ENCODE measurements at places on chromosomes 11 and 22.

GRCh38 chr11:12239396-12239795 lies 129.0 kb downstream of the MICAL2 start:
- no peak for DNase-seq

- no peak for DNase-seq
Measured at GRCh38 chr22:29408940-29409339, 20.6 kb upstream of the AP1B1 start.

GRCh38 chr11:34680918-34681586 lies 60.2 kb downstream of the EHF start:
- peak; percentile 59 for DNase-seq

DNA sequence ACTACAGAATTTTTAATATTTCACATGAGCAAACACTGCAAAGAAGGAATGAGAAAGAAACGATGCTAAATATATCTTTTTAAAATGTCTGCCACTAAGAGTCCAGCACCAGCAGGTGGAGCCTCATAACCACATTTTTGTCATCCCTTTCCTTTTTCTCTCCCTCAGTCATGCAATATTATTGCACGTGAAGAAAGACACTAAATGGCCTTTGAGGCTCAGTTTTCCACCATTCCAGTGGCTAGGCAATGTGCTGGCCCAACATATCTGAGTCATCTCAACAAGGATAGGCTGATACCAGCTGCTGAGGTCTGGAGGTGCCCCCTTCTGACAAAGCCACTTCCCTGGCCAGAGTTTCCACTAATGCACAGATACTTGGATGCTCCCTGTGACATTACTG lies 1.8 kb downstream of the ALKBH8 start:
- DNase-seq: peak; percentile 64

DNA sequence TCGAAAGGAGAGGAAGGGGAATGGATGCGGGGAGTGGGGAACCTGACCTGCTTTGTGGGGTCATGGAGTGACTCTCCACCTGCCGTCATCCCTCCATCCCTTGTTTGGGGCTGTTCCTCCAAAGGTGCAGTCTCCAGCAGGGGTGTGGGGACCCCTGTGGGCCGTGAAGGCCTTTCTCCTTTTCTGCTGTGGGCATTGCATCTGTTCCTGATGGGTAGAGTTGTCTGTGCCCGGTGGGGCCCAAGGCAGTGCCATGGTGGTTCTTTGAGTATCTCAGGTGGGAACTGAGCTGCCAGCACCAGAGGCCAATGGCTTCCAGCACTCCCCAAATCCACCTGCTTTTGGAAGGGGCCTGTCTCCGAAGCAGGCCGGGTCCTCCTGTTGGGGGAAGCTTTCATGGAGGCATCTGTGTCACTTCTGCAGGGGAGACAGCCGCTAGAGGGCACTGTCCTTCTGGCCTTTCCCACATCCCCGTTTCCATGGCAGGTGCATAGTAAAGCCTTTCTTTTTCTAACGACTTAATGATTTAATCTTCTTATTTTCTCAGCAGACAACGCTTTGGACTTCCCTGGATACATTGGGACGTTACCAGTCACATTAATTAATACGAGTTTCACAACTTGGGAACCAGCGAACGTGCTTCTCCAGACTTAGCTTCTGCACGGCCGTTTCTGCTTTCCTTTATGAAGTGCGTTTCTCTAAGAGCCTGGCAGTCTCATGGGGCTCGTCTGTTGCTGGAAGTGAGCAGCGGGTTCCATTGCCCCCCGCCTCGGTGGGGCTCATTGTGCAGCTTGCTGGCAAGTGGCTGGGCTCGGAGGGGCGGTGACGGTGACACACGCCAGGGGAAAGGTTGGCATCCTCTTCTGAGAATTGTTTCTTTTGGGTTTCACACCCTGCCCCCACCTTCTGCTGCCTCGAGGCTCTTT lies 57.1 kb downstream of the PARVB start:
- DNase-seq: peak; percentile 69

- DNase-seq: no peak
Measured at GRCh38 chr11:36405585-36406367, 104.3 kb downstream of the TRAF6 start.

- no peak for DNase-seq
Measured at GRCh38 chr11:8989453-8989852, 14.3 kb downstream of the NRIP3 start.

DNA sequence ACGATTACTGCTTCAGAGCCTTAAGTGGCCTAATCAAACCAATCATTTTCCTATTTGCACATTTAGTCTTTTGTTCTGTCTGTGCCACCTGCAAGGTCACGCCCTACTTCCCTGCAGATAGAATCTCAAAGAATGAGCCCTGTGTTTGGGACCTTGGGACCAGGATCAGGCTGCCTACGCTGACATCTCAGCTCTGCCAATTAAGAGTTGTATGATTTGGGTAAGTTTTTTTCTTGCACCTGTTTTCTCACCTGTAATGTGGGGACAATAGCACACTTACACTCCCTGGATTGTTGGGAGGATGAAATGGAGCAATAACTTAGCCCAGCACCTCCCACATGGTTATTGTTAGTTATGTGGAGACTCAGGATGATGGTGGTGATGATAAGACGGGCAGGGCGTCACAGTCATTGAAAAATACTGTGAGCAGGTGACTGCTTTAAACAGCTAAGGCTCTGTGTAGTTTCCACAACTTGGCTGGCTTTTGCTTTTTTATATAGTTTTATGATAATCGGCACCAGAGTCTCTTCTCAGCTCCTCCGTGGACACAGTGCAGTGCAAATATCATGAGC lies 155.0 kb downstream of the ADAMTS15 start:
- DNase-seq: no peak

DNA sequence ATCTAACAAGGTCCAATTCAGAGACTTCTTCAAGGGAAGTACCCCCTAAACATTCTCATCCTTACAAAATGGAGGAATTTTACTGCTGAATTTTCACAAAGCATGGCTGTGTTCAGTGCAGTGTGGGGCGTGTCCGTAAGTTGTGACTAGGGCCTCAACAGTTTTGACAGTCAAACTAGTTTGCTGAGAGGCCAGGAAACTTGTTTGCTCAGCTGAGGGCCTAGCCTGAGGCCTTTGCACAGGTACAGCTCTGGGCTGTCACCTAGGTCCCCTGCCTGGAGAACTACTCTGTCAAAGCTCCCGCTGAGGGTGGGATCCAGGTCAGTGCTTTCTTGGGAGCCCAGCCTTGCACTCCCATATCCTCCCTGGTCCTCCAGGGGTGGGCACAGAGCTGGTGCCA lies 27.9 kb downstream of the TCP11L1 start:
- no peak for DNase-seq

DNA sequence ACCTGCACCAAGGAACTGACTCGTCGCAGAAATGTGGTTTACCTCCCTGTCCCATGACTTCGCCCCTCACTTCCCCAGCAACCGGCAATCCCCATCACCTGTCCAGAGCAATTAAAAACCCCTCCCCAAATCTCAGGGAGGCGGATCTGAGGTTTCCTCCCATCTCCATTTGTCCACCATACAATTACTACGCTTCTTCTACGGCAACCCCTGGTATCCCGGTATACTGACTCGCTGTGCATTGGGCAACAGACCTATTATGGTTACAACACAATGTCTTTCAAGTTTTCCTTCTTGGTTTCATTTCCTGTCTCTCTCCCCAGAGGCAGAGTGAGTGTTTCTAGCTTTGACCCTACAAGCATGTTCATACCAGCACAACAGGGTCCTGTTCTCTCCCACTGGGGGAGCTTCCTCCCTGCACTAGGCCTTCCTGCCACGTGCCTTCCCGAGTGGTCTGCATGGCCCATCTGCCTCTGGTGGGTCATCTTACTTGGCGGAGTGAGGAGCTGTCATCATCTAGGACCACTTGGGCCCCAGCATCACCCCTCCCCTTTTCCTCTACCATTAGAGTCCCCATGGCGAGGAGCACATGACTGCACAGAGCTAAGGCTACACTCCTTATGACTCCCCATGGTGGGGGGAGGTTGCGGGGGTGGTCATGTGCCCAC lies 30.3 kb upstream of the NAP1L4 start:
- DNase-seq: peak; percentile 66

GRCh38 chr22:50190182-50190940 lies 4.6 kb downstream of the TRABD start:
- no peak for DNase-seq

DNA sequence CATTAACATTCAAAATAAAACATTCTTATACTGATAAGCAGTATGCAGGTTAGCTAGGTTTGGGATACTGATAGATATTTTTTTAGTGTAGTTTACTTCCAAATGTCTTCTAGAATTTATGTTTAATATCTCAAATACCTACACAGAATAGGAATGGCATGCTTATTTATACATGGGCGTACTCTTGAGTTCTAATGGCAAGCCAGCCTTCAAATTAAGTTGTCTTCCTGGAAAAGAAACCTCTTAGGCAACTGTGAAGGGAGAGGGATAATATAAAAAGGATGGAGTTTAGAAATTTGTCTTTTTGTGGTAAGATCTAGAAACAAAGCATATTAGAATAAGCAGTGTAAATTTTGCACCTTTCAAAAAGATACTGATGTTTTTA lies 65.4 kb downstream of the MTMR3 start:
- DNase-seq: no peak

- no peak for DNase-seq
Measured at GRCh38 chr11:127136438-127136837, 135.9 kb upstream of the KIRREL3 start.

DNA sequence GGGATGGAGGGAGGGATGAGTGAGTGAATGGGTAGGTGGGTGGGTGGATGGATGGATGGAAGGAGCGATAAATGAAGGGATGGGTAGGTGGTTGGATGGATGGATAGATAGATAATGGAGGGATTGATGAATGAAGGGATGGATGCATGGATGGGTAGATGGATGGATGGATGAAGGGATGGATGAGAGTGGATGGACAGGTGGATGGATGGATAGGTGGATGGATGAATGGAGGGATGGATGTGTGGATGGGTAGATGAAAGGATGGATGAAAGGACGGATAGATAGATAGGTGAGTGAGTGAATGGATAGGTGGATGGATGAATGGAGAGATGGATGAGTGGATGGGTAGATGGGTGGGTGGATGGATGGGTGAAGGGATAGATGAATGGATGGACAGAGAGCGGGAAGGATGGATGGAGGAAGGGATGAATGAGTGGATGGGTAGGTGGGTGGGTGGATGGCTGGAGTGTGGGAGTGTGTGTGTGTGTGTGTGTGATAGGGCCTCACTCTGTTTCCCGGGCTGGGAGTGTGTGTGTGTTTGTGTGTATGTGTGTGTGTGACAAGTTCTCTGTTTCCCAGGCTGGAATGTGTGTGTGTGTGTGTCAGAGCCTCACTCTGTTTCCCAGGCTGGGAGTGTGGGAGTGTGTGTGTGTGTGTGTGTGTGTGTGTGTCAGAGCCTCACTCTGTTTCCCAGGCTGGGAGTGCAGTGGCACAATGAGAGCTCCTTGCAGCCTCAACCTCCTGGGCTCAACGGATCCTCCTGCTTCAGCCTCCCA lies 2.1 kb upstream of the PRR33 start:
- no peak for DNase-seq

DNA sequence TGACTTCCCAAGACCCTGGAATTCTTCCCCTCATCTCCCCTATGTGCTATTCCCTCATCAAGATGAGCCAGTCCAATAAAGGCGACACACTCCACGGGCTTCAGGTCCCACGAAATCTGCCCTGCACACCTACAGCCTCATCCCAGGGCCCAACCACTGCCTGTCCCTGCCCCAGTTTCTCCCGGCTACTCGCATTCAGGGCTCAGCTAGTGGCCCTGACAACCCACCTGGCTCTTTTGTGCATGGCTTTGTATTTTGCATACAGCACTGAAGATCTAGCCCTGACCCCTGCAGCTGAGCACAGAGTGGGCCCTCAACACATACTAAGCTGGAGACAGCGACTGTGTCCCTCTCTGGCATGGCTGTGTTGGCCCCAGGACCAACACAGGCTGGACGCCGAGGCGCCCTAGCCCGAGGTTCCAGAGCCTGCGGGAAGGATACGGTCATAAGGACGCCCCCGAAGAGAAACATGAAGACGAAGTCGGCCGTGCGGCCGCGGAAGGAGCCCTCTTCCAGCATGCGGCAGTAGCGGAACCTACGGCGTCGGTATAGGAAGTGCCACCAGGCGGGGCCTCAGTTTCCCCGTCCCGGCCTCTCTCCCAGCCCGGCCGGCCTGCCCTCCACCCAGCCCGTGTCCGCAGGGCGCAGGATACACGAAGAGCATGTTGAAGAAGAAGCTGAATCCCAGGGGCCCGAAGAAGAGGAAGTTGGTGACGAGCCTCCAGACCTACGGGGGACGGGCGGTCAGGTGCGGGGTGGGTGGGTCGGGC lies 710 bp downstream of the DERL3 start:
- DNase-seq: no peak

GRCh38 chr11:75816561-75817239 lies 1.7 kb downstream of the UVRAG start:
- no peak for DNase-seq

- DNase-seq: no peak
Measured at GRCh38 chr11:763073-763463, 14.2 kb downstream of the GATD1 start.

- DNase-seq: no peak
Measured at GRCh38 chr22:27538666-27539065, 262.9 kb downstream of the MN1 start.

GRCh38 chr11:2759228-2760195 lies 59.7 kb upstream of the KCNQ1OT1 start:
- DNase-seq: no peak

- DNase-seq: no peak
Measured at GRCh38 chr11:19323502-19323901, 82.8 kb upstream of the E2F8 start.

- no peak for DNase-seq
Measured at GRCh38 chr11:11267312-11267711, 85.7 kb downstream of the CSNK2A3 start.

GRCh38 chr11:83054904-83055380 lies 16.8 kb downstream of the RAB30 start:
- DNase-seq: no peak

DNA sequence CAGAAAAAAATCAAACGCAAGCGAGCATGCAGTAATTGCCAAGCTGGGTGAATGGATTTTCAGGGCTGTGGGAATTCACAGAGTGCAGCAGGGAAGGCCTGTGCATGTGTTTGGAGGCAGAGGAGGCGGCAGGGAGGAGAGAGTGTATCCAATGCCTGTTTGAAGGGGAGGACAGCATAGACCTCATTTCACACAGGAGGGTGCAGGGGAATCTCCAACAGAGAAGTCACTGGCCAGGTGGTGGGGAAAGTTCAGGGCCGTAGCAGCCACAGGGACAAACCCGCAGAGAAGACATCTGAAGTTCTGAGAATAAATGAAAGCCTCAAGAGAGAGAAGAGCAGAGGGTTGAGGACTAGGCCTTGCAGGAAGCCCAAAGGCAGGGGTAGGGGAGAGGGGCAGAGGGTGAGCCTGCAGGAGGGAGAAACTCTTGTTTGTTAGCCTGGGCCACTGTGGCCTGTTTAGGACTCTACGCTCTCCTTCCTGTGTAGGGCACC lies 19.2 kb upstream of the KDM2A start:
- no peak for DNase-seq
